Hematopoietic multipotent progenitor cell (in vitro differentiated cells): ENCODE measurements at places on chromosomes 5 and 9.

DNA sequence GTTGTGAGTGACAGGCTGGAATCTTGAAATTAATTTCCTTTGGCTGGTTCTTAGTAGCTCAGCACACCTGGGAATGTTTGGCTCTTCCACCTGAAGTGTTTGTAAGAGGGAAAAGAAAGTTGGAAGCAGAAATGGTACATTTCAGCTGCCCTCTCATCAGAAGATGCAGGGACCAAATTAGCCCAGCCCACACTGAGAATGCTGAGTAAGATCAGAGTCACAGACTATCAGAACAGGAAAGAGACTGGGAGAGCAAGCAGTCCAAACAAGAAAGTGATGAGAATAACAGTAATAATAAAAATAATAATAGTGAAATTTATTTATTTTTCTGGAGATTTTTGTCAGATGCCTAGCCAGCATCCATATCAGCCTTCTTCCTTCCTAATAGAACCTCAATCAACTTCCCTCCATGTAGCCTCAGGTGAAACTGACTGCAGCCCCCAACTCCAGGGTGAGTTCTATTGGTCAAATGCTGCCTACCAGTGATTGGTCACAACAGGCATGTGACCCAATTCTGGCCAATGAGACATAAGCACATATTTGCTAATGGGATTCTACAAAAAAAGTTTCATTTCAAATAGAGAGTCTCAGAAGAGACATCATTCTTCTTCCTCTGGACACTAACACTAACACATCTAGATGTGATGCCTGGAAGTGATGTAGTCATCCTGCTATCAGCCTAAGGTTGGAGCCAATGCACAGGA is 31.2 kb upstream of the ADRA1B start:
- DNase-seq, result no peak

GRCh38 chr5:172123269-172123692 is 64.7 kb downstream of the STK10 start:
- no peak for DNase-seq

GRCh38 chr9:137078701-137079400 is 1.5 kb downstream of the UAP1L1 start:
- no peak for DNase-seq

DNA sequence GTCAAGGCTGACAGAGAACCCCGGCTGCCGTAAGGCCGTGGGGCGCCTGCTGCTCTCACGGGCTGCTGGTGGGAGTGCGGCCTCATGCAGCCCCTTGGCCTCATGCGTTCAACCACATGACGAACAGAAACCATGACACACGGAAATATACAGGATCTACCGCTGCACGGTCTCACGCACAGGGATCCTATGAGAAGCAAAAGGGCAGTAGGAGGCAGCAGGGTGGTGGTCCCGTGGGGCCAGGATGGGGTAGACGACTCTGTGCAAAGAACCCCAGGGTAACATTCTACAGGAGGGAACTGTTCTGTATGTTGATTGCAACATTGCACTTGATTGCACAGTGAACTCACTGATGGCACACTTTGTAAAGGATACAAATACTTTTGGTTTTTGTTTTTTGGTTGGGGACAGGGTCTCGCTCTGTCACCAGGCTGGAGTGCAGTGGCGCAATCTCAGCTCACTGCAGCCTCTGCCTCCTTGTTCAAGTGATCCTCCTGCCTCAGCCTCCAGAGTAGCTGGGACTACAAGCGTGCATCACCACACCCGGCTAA is 51.6 kb downstream of the NACC2 start:
- no peak for DNase-seq

- no peak for DNase-seq
Measured at GRCh38 chr9:2125906-2126305, 110.8 kb downstream of the SMARCA2 start.

DNA sequence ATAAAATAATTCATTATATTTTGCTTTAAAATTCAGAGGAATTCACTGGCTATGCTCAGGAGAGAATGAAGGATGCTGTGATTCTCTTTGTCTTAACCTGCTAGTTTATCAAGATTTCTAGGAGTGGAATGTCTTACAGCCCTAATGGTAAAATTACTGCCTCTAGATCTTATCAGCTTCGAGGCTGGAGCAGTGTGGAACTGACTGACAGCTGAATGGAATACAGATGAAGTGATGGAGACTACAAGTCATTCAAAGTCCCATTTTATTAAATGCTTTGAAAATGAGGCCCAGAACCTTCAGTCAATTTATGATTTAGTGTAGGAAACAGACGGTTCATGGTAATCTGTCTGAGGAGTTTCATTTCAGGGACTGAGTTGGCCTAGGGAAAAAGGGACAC is 202.1 kb downstream of the RFX3 start:
- no peak for DNase-seq

DNA sequence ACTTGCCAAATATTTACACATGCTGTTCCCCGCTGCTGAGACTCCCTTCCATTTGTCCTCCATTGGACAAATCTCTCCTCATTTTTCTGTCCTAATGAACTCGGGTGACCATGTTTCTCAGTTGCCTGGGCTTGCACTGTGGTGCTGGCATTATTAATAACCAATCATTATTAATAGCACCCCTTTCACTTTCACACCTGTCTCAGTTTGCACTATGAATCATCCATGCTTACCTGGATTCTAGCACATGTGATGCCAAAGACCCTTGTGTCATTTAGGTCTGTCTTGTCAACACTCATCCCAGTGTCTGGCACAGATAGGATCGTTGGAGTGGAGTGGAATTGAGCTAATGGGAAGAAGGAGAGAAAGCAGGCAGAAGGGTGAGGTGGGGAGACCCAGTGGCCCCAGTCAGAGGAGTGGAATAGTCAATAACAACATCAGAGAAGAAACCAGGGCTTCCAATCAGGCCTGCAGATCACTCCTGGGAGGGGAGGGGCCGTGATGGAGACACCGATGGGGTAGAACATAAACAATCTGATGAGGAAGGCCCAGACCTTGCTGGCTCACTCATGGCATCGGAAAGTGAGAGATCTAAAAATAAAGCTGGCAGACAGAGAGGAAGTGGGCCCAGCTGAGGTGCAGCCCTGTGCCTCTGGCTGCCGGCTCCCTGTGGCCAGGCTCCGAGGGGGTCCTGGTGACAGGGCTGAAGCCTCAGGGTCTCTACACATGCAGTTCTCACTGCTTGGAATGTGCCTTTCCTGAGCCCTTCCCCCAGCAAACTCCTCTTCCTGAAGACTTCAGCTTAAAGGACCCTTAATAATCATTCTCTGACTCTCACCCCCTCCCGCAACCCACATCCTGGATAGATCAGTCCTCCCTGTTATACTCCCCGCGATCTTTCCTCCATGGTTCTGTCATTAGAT is 33.5 kb upstream of the CRB2 start:
- no peak for DNase-seq

- DNase-seq, result no peak
Measured at GRCh38 chr9:2179567-2179966, 164.4 kb downstream of the SMARCA2 start.

- DNase-seq, result no peak
Measured at GRCh38 chr5:377326-377981, 55.9 kb downstream of the AHRR start.

GRCh38 chr9:125986966-125987365 is 239.8 kb downstream of the PBX3 start:
- no peak for DNase-seq

GRCh38 chr5:68818057-68818695 is 275.6 kb upstream of the SLC30A5 start:
- no peak for DNase-seq

GRCh38 chr9:92576175-92576574 is 40.4 kb upstream of the ECM2 start:
- DNase-seq, result no peak

DNA sequence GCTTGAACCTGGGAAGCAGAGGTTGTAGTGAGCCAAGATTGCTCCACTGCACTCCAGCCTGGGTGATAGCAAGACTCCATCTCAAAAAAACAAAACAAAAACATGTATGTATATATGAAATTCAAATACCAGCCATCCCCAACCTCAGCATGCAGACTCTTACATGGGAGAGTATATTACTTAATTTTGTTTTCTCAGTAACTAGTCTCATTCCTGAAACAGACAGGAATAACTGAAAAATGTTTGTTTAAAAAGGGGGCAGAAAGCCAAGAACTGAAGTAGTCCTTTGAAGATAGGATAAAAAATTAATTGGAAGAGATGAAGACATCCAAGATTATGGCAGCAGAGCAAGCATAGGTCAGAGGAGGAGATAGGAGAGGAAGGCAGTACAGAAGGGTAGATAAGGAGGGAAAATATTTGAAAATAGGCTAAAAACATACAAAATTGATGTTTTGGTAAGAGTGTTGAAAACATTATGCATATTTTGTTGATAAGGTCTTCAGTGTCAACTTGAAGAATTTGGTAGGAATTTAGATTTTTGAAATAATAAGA is 309.9 kb downstream of the MAT2B start:
- DNase-seq, result no peak

DNA sequence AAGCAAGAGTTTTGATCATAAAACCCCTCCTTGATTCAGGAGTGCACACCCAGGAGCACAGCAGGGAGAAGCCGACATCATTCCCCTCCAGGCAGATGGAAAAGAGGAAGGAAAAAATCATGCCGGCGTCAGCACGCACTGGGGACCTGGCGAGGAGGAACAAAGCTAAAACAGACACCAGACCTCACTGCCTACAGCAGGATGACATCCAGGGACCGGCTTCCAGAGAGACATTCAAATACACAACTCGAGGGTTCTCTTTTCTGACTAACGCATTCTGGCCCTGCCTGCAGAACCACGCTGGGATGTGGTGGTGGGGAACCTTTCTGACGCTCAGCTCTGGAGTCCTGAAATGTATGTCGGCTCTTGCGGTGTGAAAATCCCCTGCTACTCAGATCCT is 2.7 kb downstream of the UBAC1 start:
- no peak for DNase-seq

GRCh38 chr5:170183816-170184687 is 48.7 kb upstream of the C5orf58 start:
- DNase-seq, result peak; percentile 30

DNA sequence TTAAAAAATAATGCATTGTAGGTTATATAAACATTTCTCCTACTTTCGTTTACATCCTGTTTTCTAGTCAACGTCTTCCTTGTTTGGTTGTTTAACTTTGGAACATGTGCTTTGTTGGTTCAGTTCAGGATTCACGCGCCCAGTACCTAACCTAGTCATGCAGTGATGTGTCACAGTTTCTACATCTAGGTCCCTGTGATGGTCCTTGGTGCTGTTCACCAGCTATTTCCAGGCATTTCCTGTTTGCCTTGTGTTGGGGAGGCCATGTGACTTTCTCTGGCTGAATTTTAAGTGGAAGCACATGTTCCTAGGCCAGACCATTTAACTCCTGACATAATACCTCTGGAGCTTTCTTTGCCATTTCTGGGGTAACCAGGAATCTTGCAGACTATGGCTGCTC is 292.3 kb downstream of the SMARCA2 start:
- no peak for DNase-seq
